ENCODE measurements at places on chromosomes 5 and 9.

GRCh38 chr5:73630765-73631164 is 4.8 kb downstream of the ARHGEF28 start:
- DNase-seq, result no peak

DNA sequence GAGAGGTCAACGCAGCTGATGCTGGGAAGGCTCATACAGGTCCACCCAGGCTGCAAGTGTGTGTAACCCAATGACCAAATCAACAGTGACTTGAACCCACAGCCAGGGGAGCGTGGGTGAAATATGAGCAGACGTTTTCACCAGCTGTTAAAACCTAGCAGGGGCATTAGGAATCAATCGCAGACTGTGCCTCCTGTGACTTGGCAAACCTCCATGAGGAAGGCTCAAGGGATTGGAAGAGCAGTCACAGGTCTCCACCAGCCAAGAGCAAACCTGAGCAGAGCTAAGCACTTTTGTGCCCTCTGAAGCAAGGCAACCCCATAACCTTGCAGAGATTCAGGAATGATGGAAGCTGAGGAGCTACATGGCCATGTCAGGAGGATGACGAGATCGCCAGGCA is 25.5 kb downstream of the INSYN2B start:
- no peak for DNase-seq

GRCh38 chr9:88748566-88749261 is 213.7 kb downstream of the NXNL2 start:
- peak; percentile 75 for DNase-seq

GRCh38 chr5:179980767-179981166 is 73.1 kb upstream of the TBC1D9B start:
- no peak for DNase-seq

DNA sequence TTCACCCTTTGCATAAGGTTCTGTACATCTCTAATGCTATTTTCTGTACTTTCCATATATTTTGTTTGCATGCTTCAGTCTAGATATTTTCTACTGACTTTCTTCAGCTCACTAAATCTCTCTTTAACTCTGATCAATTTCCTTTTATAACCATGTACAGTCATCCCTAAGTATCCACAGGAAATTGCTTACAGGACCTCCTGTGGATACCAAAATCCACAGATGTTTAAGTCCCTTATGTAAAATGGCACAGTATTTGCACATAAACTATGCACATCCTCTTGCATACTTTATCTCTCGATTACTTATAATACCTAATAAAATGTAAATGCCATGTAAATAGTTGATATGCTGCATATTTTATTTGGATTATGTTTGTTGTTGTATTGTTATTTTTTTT is 442.1 kb downstream of the TLE4 start:
- peak; percentile 40 for DNase-seq

- peak; percentile 46 for DNase-seq
These were observed 206.4 kb downstream of the C9orf50 start for GRCh38 chr9:129414377-129414992.

- no peak for DNase-seq
These were observed 25.0 kb downstream of the ECM2 start for GRCh38 chr9:92510747-92511146.

DNA sequence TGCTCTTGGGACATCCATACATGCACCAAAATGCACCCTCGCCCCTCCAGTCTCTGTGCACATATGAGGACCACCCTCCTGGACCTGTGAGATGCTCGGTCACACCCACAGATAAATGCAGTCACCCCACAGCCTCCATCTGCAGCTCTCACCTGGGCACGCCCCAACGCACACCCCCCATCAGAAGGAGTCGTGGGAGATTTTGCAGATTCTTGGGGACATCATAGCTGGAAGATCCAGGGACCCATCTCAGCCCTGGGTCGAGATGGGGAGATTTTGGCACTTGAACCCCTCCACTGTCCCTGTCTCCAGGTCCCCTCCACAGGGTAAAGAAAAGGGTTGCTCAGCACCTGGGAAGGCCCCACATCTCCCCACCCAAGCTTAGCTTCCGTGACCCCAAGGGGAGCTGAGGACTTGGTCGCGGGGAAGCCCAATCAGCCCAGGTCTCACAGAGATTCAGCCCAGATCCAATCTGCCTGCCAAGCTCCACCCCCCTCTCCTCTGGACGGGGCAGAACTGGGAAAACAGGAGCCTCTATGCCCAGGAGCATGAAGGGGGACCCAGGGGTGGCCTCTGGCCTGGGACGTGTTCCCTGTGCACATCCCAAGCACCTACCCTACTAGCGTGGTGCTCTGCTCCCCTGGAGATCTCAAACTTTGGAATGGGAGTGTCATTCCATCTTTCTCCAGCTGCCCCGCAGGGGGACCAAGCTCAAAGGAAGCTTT is 89.2 kb upstream of the LMX1B start:
- no peak for DNase-seq

GRCh38 chr5:149667084-149667828 is 62.9 kb upstream of the PPARGC1B start:
- peak; percentile 18 for DNase-seq

DNA sequence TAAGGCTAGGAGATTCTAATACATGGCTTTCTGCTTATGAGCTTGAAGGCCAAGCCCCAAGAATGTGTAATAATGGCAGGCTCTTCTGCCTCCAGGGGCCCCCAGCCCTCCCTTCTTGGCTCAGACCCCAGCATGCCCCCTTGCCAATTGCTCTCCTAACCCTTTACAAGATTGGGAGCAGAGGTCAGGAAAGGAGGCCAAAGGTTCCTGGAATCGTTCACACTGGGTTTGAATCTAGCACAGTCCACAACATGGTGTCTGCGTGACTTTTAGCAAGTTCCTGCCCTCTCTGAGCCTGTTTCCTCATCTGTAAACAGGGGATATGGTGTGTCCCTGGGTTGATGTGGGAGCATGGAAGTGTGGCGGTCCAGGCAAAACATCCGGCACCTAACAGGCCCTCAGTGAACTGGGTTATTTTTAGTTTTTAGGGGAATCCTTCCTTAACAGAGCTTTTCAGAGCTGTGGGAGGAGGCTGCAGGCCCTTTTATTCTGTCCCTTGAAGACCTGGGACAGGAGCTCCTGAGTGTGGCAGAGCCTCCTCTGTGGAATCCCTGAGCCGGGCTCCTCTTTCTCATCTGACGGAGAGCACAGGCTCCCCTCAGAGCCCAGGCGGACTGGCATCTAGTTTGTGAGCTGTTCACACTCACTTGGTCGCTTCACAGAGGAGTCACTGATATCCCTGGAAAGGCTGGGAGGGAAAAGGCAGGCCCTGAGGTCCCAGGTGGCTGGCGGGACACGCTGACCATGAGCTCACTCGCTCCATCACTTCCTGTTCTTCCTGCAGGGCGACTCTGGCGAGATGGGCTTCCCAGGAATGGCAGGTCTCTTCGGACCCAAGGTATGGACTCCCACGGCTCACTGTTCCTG is 23.4 kb upstream of the ORM1 start:
- DNase-seq, result no peak

GRCh38 chr9:7879551-7880245 is 80.1 kb upstream of the DMAC1 start:
- DNase-seq, result peak; percentile 2

- peak; percentile 61 for DNase-seq
These were observed 42.7 kb upstream of the NCS1 start for GRCh38 chr9:130129432-130130061.

DNA sequence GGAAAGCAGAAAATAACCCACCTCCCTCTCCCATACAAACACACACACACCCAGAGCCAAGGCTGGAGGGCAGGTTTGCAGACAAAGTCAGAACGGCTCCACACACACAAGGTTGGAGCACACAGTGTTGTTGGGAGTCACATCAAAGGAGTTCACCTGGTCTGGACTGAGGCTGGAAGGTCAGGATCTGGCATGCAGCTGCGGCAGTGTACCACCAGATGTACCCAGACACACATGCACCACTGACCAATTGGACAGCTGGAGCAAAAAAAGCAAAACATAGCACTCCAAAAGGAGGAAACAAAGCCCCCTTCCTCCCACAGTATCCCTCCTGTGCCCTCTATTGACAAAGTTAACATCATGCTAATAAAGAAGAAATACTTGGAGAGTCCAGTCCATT is 94.6 kb upstream of the KIF2A start:
- DNase-seq, result no peak

GRCh38 chr5:167814828-167815227 is 476.6 kb upstream of the WWC1 start:
- DNase-seq, result peak; percentile 99

- DNase-seq, result peak; percentile 57
These were observed 498.9 kb upstream of the WWC1 start for GRCh38 chr5:167792514-167792913.

GRCh38 chr5:57221049-57221568 is 47.2 kb downstream of the GPBP1 start:
- DNase-seq, result peak; percentile 68

DNA sequence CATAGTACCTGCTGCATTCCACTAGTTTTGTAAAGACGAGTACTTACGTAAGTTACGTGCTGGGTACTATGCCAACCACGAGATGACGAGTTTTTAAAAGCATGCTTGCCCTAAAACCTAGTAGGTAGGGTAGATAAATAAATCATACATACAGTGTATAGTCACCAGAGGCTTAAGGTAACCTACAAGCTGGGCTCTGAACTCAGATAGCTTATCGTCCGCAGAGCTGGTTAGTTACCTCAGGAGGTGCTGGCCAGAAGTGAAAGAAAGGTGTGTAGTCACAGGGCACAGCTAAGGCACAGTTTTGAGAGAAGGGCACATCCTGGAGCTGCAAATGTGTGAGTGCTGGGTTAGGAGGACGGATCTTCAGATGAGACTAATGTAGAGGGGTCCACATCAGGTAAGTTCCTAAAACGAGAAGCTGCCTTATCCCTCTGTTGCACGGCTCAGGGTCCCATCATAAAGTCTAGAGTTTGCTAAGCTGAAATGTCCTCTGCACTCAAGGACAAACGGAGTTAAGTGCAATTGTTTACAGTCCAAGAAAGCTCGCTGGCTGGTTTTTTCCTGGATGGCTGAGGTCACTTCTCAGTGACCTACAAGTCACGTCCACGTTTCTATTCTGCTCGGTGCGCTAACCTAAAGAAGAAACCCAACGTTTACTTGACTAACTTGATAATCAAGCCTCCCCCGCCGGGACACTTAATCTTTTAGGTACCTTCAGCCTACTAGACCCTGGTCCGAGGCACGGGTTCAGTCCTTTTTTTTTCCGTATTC is 1.1 kb upstream of the SNX24 start:
- DNase-seq, result no peak

GRCh38 chr5:71862087-71862486 is 143.0 kb downstream of the CARTPT start:
- DNase-seq, result no peak

GRCh38 chr5:123116058-123116457 is 27.0 kb downstream of the PRDM6 start:
- no peak for DNase-seq

DNA sequence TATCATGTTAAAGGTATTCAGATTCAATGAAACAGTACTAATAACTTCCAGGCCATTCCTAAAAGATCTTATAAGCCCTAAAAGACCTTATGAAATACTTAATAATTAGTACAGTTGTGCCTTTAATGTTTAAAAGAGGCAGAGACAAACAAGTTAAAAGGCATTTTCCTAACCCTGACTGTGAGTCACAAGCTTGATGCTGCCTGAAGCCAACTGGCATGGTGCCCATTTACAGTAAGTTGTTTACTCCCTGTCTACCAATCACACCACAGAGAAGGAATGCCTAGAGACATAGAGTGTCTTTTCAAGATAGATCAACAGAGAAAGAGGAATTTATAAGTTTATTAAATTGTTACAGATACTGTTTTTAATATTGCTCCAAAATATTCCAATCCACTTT is 47.8 kb downstream of the NR3C1 start:
- peak; percentile 90 for DNase-seq

DNA sequence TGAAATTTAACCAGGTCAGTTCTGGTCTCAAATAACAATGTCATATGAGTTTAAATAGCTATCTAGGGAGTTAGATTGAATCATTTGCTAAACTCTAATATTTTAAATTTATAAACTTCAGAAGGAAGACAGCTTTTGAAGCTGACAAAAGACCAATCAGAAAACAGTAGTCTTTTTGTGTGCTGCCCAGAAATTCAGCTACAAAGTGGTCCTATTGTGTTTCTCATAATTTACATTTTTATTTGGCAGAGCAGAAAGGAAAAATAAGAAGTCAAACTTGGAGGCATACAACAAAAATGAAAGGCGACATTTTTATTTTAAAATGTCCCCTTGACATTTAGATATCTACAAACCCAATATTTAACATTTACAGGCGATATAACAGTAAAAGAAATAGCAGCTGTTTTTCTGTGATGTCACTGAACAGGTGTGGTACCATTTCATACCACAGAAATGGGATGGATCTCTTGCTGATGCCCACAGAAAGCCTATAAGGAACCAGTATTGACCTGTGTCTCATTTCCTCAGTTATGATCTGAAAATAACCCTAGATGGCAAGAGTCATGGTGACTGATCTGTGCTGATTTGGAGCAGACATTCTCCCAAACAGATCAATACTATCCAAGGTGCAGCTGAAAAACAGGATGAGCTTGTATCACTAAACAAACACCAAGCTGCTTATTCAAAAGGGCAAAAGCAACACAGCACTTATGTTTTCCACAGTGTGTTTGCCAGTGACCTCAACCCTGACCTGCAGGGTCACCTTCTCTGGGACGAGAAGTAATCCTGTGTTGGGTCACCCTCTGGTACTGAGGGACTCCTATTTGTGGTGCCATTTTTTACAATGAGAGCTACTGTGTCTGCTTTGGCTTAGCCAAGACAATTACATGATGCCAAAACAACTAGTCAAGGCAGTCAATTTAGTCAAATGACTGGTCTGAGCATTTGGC is 3.6 kb upstream of the FST start:
- no peak for DNase-seq

DNA sequence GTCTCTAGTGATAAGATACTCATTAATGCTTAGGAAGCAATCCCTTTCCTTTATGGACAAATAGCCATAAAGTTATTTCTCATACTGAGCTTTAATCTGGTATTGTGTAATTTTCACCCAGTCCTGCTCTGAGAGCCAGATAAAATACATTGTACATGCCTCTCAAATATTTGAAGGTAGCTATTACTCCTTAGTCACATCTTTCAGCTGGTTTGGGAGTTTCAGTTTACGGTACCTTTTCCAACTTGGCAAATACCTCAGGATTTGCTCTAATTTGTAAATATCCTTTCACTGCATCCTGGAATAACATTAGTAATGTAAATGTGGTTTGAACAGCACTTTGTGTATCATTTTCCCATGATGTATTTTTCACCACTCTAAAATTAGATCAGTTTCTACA is 47.4 kb downstream of the ABHD17B start:
- no peak for DNase-seq

DNA sequence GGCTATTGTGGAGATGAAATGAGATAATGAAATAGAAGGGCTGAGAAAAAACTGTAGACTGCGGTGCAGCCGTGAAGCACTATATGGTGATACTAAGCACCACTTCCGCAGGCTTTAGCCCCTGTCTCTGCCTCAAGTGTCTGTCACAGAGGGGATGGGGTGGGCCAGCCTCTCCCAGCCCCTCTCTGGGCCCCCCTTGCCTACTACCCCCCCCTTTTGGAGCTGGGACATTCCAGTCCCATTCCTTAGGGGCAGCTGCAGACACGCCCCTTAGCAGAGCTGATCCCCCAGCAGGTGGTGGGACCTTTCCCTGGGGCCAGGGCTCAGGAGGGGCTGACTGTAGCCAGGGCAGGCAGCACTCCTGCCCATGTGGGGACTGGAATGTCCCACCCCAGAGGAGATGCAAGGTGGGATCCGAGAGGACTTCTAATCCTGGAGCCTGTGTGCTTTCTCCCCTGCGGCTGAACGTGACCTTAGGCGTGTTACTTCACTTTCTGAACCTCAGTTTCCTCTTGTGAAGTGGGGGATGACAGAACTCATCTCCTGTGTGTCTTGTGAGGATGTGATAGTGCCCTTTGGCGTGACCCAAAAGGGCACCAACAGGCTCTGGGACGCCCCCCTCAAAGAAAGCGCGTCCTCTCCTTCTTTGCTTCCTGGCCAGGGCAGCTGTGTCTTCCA is 1.9 kb downstream of the N4BP3 start:
- no peak for DNase-seq

GRCh38 chr5:85556464-85556863 is 1061.3 kb upstream of the COX7C start:
- DNase-seq, result no peak

Data from astrocyte of the spinal cord (primary cell).